CD4-positive, alpha-beta T cell treated with Interleukin-21 for 1 hour (primary cell): ENCODE measurements at places on chromosomes 1 and 21.

GRCh38 chr1:51000651-51001050 lies 30.6 kb downstream of the CDKN2C start:
- DNase-seq, result no peak

- no peak for DNase-seq
These were observed 124.9 kb upstream of the TNFSF4 start for GRCh38 chr1:173332026-173332425.

DNA sequence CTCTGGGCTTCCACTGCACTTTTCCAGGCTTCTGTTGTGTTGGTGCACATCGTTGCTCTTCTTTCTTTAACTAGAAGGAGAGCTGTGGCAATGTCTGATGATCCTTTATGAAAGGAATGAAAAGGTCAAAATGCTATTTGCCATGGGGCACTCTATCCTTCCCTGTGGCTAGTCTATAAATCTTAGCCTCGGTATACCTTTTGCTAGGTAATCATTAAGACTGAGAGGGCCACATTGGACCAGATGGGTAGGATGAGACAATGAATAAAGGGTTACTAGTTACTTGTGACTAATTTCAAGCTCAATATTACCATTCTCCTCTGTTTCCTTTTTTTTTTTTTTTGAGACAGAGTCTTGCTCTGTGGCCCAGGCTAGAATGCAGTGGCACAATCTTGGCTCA lies 89.4 kb upstream of the C1orf87 start:
- DNase-seq, result no peak

DNA sequence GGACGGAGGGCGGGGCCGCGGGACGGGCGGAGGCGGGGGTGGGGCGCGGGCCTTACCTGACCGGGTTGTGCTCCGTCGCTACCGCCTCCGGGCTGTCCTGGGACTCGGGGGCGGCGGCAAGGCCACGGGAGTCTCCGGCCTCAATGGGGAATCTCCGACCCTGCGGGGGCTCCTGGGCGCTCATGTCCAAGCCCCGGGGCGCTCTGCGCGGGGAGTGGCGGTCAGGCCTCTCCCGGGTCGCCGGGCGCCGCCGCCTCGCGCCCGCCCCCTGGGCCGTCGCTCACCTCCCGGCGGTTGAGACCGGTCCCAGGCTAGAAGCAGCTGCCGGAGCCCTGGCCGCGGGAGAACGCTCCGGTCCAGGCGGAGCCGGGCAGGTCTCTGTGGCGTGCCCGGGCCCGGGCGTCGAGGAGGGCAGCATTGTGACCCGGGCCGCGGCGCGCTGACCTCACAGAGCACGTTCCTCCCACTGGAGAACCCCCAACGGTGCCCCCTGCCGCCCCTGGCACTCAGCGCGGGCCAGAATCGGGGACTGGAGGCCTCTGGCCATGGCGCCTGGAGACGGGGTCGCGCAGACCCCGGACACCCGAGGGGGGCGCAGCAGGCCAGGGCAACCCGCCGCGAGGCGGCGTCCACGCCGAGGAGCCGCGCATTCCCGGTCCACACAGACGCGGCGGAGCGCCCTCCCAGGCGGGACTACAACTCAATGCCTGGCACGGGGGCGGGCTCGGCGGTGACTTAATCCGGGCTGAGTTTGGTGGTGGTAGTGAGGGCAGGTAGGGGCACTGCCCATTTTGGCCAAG lies 411 bp downstream of the FAM229A start:
- DNase-seq, result no peak

DNA sequence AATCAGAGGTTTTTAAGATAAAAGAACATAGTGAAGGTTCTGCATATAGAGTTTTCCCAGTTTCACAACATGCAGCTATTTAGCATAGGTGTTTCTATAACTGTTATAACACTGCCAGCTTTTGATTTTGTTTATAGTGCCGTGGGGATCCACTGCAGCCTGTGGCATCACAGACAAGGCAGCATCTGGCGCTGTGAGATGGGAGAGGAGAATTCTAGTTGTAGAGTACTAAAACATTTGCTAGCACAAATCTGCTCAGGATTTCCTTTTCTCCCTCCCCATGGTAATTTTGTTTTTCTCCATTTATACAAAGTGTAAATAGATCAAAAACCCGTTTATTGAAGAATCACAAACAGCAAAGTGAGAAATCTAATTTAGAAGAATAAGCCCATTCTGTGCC lies 482.8 kb upstream of the NCAM2 start:
- DNase-seq, result no peak

DNA sequence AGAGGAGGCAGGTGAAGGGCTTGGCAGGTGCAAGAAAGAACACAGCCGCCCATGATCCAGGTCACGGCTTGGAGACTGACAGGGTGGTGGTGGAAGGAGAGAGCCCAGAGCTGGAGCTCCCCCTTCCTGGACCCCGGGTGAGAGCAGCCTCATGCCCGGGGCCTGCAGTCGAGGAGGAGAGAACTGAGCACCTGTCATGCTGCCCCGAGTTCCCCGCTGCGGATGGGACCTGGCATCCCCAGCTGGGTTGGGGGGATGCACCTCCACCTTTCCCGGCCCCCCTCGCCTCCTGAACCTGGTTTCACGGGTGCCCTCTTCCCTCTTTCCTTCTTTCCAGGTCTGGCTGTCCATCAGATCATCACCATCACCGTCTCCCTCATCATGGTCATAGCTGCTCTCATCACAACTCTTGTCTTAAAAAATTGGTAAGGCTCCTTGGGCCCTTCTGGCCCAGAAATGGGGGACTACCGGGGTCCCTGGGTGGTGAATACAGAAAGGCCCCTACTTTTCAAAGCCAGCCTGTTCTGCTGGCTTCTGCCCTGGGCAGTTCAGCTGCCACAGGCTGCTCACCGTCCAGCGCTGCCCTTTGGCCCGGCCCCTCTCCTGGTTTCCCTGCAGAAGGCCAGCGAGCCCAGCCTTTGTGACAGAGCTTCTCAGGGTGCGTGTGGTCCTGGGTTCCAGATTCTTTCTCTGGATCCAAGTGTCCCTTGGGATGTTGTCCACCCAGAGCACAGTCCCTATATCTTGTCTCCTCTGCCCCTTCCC lies 115.3 kb downstream of the AJAP1 start:
- DNase-seq, result no peak

GRCh38 chr1:48677306-48678287 lies 99.1 kb downstream of the BEND5 start:
- DNase-seq, result peak; percentile 5

DNA sequence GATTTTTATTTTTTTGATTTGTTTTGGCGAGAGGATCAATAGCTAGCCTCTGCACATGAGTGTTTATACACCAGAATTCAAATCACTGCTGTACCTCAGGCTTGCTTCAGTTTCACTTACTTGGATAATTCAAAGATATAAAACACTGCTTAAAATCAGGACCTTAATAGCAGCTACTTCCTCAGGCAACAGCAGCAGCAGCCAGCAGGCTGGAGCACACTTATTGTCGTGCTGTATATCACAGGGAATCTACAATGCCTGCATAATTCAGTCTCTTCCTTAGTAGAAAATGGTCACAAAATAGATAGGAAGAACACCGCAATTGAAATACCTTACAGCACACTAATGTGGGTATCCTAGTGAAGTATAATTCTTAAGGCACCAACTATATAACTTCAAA lies 497.3 kb downstream of the NEGR1 start:
- no peak for DNase-seq

GRCh38 chr1:2906085-2906484 lies 104.6 kb upstream of the TTC34 start:
- no peak for DNase-seq

DNA sequence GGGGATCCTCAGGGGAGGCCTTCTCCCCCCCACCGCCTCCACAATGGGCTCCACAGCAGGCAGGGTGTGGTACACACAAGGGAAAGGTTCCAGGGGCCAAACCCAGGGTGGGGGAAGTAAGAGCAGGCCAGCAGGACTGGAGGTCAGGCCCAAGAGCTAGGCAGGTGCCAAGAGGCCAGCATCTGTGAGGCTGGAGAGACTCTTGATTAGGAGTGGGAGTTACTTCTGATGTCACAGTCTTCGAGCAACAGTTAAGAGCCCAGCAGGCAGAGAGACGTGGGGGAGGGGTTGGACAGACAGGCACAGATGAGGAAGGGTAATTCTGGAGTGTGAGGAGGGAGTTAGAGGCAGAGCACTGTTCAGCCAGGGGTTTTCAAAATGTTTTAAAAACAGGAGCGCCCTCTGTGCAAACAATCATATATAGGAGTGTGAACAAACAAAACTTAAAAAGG lies 55.8 kb downstream of the SLC9A1 start:
- DNase-seq, result no peak

GRCh38 chr1:180636138-180636537 lies 4.3 kb downstream of the XPR1 start:
- DNase-seq, result no peak

DNA sequence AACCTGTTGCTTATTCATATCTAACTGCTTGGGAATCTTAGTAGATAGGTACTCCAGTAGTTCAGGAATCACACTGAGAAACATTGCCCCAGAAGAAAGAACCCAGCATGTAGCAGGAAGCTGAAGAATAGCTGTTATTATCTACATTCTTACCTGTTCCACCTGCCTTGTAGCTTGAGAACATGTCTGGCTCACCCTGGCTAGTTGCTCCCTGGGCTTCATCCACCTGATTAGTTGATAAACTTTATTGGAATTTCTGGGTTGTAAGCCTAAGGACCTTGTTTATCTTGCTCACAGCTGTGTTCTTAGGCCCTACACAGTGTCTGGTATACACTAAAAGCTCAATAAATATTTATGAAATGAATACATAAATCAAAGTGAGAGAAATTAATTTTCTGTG lies 106.3 kb upstream of the DMRTA2 start:
- no peak for DNase-seq

DNA sequence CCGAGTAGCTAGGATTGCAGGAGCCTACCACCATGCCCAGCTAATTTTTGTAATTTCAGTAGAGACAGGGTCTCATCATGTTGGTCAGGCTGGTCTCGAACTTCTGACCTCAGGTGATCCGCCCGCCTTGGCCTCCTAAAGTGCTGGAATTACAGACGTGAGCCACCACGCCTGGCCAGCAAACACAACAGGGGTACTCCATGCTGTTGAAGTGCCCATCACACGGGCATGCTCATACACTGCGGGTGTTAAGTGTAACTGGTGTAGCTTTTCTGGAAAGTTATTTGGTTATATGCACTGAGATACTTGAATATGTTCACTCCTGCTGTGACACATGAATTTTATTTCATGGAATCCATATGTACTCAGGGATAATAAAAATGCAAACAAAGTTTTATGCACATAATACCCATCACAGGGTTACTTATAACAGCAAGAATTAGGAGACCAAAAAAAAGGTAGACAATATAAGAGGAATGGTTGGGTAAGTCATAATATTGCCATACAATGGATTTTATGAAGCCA lies 9.2 kb downstream of the SRSF4 start:
- DNase-seq, result no peak

GRCh38 chr1:22552021-22552420 lies 11.3 kb upstream of the EPHA8 start:
- DNase-seq, result no peak

DNA sequence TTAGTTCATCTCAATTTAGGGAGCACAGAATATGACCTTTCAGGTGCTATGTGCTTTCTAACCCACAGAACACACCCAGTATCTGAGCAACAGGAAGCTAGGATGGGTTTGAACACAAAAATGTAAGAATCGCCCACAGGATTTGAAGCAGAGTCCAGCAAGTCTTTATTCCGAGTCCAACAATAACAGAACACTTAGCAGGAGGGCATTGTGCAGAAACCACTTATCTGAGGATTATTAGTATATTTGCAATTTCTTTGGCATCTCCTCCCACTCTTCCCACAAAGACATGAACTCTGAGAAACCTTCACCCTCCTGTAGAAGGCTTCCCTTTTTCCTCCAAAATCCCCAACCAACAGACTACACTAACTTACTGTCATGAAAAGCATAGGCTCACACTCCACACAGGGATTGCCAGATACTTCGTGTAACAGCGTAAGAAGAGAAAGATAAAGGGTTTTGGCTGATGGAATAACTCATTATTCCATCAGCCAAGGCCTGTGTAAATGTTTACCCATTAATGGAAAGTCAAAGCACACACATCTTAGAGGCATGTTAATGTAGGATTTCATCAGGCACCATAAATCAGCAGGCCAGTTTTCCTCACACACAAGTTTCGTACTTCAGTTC lies 16.1 kb downstream of the SIPA1L2 start:
- DNase-seq, result no peak

DNA sequence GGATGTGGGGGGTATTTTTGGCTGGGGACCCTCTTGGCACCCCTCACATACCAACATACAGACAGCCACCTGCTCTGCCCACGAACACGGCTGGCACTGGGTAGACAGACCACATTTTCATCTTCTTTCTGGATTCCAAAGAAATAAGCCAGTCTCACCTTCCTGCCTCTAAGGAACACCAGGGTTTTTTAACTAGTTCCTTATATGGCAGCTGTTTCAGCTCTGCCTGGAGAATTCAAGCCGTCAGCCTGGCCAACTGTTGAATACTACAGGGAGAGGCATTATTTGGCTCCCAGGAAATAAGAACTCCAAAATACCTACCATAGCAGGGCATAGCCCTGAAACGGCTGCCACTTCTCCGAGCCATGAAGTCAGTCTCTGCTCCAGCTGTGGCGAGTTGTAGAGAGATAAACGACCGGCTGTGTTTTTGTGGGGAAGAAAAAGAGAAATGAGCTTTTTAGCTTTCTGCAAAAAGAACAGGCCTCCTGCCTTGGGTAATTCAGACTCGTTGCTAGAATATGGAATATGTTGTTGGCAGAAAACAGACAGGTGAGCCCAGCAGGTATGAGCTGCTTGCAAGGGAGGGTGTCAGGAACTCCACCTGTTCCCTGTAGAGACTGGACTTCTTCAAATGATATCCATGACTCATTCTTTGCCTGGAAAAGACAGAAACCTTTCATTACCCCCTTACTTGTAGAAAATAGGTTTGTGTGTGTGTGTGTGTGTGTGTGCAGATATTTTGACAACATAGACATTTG lies 51.8 kb downstream of the MT1HL1 start:
- no peak for DNase-seq

DNA sequence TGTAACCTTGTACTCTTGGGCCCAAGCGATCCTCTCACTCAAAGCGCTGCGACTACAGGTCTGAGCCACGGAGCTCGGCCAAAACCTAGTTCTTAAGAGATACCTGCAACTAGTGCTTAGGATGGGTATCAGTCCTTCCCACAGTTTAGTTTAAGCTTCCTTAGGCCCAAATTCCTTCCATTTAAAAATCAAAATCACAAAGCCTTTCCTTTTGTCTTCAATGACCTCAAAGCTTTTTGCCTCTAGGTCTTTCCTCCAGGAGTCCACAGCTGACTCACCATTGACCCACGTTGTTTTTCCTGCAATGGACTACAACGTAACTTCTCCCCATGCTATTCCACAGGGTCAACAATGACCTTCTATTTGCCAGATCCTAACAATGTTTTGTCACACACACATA lies 64.0 kb downstream of the APP start:
- DNase-seq, result no peak

DNA sequence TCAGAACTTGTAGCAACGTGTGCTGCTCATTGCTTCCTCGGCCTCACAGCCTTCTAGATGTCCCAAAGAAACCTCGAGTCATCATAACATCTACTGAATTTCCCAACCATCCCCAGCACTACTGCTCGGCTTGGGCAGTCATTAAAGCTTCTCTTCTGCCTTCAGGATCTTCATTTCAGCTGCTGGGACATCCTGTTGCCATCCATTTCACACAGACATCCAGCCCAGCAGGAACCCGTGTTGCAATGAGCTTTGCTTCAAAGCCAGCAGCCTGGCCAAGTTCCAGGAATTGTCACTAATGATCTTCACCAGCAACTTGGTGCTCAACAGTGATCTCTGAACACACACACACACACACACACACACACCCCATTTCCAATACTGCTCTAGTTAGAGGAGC lies 18.5 kb downstream of the WLS start:
- no peak for DNase-seq

- no peak for DNase-seq
These were observed 156.4 kb upstream of the B3GALT2 start for GRCh38 chr1:193342811-193343210.
